Stimulated activated CD4-positive, alpha-beta T cell treated with anti-CD3 and anti-CD28 coated beads, Interleukin-1b, Interleukin-23, amount 100 ng/mL, for 1 hour (primary cell): ENCODE measurements at places on chromosomes 12 and 14.

DNA sequence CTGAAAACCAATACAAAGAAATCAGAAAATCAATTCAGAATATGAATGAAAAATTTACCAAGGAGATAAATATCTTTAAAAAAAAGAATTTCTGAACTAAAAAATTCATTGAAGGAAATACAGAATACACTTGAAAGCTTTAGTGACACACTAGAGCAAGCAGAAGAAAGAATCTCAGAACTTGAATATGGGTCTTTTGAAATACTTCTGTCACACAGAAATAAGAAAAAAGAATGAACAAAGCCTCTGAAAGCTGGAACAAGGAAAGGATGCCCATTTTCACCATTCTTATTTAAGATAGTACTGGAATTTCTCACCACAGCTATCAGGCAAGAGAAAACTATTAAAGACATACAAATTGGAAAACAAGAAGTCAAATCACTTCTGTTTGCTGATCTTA lies 103.1 kb upstream of the NEDD1 start:
- DNase-seq, result no peak

GRCh38 chr14:93017301-93017797 lies 94.4 kb downstream of the CHGA start:
- no peak for DNase-seq

DNA sequence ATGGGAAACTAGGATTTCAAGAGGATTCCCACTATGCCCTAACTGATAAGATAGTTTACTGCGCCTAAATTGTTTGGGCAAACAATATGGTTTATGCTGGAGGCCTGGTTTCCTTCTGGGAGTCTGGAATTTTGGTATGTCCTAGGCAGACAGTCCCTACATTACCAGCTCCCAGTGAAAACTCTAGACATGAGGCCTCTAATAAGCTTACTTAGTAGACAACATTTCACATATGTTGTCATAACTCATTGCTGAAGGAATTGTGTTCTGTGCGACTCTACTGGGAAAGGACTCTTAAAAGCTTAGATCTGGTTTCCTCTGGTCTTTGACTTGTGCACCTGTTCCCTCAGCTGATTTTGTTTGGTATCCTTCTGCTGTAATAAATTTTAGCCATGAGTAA lies 18.0 kb upstream of the PRPF39 start:
- no peak for DNase-seq

DNA sequence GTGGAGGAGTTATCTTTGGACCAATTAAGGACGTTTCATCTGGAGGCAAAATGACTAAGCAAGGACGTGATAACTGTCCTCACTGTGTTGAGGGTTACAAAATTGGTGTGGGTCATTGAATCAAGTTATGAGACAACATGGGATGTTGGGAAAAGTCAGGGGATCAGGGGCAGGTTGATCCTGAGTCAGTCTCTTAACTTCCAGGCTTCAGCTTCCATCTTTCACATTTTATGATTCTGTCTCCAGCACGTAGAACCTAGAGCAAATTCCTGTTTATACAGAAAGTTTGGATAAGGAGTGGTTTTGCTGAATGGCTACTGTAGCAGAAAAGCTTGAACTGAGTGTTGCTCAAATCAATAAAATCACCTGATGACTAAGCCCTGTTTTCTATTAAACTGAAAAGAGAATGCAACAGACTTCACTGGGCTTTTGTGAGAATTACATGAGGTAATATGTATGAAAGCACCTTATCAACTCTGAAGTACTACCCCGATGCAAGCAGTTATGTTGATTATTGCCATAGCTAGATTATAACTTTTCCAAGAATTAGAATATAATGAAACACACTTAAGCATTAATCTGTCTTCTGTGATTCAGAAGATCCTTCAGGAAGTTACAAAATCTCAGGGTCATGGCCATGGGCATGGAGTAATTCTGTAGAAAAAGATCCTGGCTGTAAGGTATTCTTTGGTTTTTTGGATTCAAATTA lies 184.8 kb downstream of the ETV6 start:
- DNase-seq, result no peak
